ENCODE measurements at places on chromosomes 2 and 18.

DNA sequence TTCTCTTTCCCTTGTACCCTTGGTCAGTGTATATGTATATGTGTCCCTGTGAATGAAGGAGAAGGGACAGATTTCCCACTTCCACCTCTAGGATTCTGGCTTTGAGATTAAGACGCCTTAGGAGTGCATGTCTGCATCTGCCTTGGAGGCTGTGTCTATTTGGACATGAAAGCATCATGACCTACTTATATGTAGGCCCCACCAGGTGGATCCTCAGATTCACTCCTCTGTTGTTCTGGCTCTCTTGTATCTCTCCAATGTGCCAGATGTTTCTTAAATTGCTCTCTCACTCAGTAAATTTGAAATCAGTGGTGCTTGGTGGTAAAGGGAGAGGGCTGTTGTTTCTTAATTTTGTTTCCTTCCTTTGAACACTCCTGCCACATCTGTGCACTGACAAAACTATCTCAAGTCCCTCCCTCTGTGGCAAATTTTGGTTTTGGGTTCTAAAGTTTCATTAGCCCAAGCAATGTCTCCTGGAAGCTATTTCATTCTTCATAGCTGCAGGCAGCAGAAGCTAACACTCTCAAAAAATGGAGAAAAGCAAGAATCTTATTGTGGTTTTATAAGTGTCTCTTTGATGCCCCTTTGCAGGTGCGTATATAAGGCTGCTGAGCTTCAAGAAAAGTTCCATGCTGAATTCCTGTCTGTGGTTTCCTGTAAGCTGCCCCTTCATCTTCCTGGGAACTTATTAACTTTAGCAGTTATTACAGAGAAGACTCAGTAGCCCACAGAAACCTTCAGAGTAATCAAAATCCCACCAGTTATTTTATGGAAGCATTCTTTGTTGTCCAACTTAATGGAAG, 179.7 kb upstream of the SETBP1 start:
- no peak for DNase-seq

GRCh38 chr2:68738906-68739594, 4.4 kb downstream of the ARHGAP25 start:
- DNase-seq = no peak

GRCh38 chr2:216002693-216003092, 10.7 kb downstream of the MREG start:
- no peak for DNase-seq

GRCh38 chr2:5546181-5546580, 146.0 kb upstream of the SOX11 start:
- DNase-seq = no peak

- no peak for DNase-seq
Observed at GRCh38 chr2:18910843-18911242, 321.5 kb upstream of the NT5C1B start.

DNA sequence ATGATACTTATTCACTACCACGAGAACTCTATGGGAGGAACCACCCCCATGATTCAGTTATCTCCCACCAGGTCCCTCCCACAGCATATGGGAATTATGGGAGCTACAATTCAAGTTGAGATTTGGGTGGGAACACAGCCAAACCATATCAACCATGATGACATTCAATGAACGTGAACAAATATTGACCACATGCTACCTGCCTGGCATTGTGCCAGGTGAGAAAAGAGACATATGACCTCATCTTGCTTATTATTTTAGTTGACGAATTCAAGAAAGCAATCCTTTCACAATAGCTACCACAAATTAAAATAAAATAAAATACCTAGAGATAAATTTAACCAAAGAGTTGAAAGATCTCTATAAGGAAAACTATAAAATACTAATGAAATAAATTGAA, 286.5 kb upstream of the CRIM1 start:
- no peak for DNase-seq

DNA sequence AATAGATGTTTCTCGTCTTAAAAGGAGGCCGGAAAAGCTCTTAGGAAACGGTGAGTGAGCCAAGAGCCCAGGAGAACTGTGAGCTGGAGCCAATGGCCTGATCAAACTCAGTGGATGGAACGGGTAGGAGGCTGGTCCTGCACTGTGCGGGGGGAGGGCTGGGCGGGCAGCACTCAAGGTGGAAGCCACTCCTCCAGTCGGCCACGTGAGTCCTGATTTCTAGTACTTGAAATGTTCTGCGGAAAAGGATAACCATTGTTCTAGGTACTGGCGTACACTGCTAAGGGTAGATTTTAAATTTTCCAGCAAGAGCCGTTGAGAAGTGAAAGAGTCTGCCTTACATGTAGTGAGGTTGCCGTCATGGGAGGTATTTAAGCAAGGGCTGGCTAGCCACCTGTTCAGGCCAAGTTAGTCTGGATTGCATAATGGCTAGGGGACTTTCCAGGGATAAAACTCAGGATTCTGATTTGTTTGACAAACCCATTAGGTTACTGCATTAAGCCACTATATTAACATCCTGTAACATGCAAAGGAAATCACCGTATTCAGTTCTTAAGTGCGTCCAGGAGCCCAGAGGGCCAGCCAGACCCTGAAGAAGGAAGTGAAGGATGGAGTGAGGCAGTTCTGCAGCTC, 51.3 kb upstream of the ODC1 start:
- no peak for DNase-seq

DNA sequence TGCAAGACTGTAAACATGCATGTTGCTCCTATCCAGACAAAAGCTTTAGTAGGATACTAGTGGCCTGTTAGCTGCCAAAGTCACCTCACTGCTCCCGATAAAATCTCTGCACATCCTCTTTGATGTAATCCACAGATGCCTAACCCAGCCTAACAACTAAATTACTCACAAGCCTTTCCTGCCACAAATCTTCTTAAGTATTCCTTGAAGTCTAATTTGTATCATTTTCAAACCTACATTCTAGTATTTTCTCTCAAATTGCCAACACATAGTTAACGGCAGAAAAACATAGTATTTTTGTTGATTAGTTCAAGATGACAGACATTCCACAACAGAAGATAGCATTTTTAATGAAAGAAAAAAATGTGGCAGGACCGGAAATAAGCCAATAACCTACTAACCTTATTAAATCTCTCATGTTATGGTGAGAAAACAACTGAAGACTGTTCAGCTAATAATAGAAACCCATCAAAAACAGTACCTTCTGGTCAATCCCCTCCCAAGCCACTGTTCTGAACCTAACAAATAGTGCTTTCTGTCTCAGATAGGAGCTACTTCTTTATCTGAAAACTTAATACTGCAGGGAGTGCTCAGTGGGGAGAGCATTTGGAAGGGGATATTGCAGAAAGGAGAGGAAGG, at the start of gene MPP4:
Gene MPP4, minus strand, starts transcription at position 57 of the 639 bp plus-strand sequence. CDS start 4,690 bp downstream, outside the sequence.
- DNase-seq = no peak

- no peak for DNase-seq
Observed at GRCh38 chr2:232058931-232059330, 97.4 kb downstream of the DIS3L2 start.

GRCh38 chr18:73446502-73446901, 578.7 kb upstream of the NETO1 start:
- DNase-seq = no peak

- DNase-seq = no peak
Observed at GRCh38 chr18:24052053-24052452, 37.5 kb downstream of the TTC39C start.

DNA sequence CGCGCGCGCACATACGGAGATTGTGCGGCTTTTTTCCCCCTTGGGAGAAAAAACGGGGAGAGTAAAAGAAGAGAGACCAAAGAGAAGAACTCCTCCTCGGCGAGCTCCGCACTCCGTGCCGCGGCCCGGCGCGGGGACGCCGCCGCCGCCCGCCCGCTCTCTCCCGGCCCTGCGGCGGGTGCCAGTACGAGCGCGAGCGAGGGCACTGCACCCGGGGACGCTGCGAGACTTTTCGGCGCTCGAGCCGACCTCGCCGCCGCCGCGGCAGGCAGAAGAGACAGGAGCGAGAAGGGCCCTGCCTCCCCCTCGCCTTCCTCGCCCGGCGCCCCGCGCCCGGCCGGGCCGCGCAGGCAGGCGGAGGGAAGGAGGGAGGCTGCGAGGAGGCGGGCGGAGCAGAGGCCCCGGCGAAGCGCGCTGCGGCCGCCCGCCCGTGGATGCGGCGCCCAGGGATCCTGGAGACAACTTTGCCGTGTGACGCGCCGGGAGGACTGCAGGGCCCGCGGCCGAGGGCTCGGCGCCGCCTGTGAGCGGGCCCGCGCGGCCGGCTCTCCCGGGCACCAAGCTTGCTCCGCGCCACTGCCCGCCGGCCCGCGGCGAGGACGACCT, 857 bp upstream of the INHBB start:
- DNase-seq = no peak

All from activated T-helper 1 cell treated with Interleukin-2 at 50 U/mL for 16 hours (primary cell).